HepG2 (cell line): ENCODE measurements at places on chromosomes 5 and 9. TPM values are rescaled to one million over a fixed set of nuclear protein-coding genes. Genes with fewer than 3 reads are reported as not detected.

DNA sequence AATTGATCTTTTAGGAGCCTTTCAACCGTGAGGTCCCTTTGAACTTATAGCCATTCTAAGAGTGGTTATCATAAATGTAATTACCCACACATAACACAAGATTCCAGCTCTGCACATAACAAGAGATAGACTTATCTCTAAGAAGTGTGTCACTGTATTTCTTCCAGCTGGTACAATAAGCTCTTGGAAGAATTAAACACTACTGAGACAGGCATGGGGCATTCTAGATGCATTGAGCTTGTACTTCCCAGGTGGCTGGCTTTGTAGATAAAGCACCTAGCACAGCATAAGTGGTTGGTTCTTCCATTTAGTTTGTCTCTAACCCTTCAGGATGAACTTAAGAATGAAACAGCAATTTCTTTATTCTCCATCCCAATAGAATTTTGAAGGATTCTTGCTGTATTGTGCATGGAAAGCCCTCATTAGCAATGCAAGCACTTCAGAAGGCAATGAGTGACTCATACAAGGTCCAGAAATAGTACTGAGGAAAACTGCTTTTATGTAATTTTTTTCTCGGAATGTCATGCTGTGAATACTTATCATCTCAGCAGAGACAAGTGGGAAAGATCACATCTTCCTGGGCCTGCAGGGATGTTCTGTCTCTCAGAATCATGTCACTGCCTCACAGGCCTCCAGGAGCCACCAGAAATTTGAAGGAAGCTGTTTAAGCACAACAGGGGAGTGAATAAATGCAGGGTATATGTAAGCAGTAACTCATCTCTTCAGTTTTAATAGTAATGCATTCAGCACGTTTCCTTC, 91.1 kb upstream of the CD180 start:
- no peak for DNase-seq

- no peak for DNase-seq
Observed at GRCh38 chr5:27308153-27308552, 269.8 kb upstream of the CDH9 start.

DNA sequence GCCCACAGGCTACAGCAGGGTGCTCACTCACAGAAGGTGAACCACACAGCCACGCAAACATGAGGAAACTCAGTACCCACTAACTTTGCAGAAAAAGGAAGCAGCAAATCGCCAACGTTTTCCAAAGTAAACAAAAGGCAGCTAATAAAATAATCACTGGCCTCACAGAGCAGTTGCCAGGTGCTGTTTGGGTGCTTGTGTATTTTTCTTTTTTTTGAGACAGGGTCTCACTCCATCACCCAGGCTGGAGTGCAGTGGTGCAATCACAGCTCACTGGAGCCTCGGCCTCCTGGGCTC, 3.8 kb downstream of the SNAPC4 start:
- DNase-seq, result no peak

- no peak for DNase-seq
Observed at GRCh38 chr5:173765029-173765644, 123.0 kb upstream of the CPEB4 start.

DNA sequence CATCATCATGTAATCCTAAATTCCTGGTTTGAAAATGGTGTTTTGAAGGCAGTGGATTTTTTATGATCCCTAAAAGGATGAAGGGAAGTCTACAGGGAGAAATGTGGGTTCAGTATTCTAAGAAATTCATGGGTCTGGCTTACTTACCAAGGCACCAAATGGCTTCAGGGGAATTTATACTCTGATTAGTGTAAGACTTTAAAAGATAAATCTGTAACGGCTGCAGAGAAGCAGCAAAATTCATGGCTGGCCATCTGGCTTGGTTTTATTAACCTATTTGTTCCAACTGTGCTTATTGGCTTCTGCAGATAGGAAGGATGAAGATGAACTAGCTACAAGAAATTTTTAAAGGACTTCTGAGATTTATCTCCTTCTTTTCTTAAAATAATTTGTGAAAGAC, 222.8 kb downstream of the TENT4A start:
- no peak for DNase-seq

CYLC2 gene
- total RNA-seq, result not detected in 2 replicates

UNC5A gene
- not detected in 2 replicates for total RNA-seq
